NCI-H1694 treated with DMSO at 0.1 percent for 48 hours (cell line): ENCODE measurements at places on chromosomes 5 and 9.

GRCh38 chr5:371811-372555, 50.5 kb downstream of the AHRR start:
- no peak for DNase-seq

DNA sequence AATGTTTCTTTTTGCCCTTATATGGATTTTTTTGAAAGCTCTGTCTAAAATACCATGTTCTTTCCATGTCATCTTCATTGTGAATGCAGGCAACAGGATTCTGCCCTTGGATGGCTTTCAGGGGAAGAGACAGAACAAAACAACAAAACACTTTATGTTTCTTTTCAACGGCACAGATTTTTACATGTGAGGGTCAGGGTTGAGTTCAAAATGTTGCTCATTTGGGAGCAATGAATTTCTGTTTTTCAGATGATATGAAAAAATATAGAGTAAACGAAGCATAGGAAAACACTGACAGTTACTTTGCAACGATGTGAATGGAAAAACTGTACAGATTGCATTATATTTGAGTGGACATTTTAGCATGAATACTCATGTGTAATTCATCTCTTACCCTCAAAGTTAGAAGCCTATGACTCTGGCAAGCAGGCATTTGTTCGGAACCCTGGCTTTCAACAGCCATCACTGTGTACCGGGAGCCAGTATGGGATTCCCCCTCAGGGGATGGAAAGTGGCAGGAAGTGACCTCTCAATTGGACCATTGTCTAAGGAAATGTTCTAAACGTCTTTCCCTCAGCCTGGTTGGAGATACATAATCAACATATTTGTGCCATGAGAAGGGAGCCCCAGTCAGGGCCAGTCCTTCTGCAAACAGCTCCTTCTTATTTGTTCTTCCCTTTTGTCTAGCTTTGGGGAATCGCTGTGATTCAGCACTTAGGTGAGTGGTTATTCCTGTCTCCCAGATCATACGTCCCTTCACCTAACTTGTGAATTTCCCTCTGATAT, 153.9 kb upstream of the MEF2C start:
- DNase-seq: no peak

DNA sequence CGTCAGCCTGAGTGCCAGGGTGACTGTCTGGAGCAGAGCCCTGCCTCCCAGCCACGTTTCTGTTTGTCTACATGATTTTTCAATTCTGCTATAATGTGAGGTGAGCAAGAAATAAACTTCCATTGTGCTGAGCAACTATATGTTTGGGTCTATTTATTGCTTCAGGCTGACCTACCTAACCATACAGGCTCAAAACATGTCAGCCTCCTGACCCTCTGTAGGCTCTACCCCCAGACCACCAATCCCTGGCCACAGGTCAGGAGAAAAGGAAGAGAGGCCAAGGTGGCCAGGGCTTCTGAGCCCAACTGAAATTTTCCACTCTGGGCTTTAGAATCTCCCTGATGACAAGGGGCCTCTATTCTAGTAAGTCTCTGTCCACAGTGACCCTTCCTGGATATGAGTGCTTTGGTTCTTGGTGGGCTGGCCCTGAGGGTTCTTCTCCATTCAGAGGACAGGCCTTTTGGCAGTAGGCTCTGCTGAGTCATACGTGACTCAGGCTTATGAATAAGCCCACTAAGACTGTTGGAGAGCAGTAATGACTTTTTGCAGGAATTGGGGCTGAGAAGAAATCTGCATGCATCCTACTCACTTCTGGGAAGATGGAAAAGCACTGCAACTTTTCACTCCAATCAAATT, 117.2 kb upstream of the TBCA start:
- DNase-seq: no peak

DNA sequence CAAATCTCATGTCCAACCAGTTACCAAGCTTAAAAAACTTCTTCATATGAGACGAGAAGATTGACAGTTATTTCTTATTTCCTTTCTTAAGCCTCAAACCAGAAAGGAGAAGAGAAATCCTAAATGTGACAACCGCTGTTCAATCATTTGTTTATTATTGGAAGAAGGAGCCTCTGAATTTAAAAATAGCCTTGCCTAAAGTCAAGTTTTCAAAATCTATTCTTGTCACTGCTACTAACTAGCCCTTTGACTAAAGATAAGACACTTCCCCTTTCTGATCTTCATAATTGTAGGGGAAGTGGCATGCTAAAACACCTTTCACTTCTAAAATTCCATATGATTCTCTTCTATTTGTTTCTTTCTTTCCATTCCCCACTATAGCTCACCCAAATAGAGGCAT, 106.2 kb upstream of the EMB start:
- no peak for DNase-seq

GRCh38 chr9:134794663-134795370, 85.8 kb upstream of the FCN2 start:
- DNase-seq: no peak

DNA sequence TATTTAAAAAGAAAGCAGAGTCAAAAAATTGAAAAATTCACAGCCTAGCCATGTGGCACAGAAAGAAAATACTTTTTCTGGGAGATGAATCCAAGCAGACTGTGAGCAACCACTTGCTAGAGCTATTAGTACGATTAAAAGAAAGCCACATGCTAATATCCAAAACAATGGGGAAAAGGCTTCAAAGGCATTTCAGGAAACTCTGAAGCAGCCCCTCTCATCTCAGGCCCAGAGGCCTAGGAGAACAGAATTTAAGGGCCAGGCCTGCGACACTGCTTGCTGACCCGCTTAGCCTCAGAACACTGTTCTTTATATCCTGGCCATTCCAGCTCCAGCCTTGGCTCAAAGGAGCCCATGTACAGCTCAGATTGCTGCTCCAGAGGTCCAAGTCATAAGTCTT, 1257.0 kb upstream of the CDH18 start:
- DNase-seq: no peak

GRCh38 chr5:87298692-87299362, 31.1 kb downstream of the RASA1 start:
- DNase-seq: no peak

DNA sequence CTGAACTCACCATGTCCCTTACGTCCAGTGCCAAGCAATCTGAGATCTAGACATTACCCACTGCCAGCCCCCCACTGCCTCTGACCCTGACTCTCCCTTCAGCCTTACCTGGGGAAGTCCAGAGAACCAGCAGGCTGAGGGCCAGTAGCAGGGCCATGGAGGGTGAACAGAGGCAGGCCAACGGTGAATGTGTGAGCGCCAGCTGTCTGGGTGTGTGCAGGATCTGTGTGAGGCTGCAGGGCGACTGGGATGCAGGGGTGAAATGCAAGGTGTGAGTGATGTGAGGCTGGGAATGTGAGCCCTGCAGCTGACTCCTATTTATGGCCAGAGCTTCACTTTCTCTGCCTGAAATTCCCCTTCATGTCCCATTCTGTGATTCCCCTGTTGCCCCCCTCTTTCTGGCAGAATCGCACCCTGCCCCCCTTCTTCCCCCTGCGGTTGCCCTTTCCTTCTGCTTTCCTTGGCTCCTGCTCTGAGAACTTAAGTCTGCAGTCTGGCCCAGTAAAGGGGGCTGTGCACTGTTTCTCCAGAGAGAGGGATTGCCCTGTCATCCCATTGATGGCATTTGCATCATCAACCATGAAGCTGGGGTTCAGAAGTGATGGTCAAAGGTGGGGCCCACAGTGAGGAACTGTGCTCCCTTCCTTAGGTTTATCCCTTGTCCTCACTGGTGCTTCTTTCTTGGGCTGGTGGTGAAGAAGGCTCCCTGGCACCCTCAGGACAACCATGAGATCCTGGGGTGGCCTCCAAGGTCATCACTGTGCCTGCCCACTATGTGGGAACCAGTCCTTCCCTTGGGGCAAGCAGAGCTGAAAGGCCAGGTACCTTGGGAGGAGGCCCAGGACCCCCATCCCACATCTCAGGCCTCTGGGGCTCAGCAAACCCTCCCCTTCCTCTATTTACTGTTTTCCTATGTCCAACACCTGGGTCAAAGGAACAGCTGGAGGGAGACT, at the start of gene CCL19:
Gene CCL19 (minus strand): TSS at position 294 of the 953 bp plus-strand sequence. CDS start 137 bp downstream, at position 157.
- no peak for DNase-seq

- no peak for DNase-seq
Measured at GRCh38 chr9:14516656-14517055, 176.6 kb downstream of the ZDHHC21 start.
